ENCODE measurements at places on chromosomes 2 and 18.

DNA sequence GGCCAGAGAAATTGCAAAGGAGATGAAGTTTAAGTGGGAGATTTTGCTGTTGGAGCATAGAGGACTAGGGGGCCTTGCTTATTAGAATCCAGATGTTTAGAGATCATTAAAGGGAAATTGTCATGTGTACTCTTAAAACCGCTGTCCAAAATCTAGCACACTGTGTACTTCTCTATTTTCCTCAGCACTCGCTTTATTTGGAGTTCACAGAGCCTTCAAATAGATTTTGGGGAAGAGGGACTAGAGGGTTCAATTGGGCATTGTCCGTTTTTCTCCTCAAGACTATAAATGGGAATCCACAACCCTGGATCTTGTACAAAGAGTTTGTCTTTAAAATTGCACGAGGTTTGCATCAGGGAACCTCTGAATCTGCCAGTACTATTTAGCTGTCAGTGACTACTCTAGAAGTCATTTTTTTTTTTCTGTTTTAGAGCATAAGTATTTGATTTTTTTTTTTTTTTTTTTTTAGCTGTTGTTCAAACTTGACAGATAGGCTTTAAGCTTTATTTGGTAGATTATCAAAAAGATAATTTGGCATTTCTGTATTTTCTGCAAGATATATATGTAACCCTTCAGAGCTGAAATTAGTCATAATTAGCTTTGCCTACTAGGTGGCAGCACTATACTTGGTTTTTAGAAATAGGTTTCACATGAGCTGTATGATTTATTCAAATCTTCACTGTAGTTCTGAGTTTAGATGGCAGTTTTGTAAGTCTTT lies 14.2 kb downstream of the PMS1 start:
- DNase-seq: peak; percentile 7

- DNase-seq: no peak
Observed at GRCh38 chr2:191713837-191714236, 35.9 kb downstream of the NABP1 start.

DNA sequence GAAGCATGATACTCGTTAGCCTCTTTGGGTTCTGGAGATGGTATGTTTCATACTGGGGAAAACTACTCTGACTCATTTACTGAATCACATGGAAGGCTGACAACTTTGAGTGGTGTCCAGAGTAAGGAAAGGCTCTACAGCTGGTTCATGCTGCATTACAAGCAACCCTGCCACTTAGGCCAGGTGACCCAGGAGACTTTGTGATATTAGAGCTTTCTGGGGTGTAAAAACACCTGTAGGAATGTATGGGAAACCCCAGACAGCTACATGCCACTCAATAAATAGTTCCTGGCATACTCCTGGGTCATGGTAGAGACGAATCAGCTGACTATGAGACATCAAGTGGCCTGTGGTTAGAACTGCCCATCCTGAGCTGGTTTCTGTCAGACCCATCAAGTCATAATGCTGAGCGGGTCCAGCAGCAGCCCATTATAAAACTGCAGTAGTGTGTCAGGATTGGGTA lies 21.3 kb upstream of the TCF7L1 start:
- no peak for DNase-seq

DNA sequence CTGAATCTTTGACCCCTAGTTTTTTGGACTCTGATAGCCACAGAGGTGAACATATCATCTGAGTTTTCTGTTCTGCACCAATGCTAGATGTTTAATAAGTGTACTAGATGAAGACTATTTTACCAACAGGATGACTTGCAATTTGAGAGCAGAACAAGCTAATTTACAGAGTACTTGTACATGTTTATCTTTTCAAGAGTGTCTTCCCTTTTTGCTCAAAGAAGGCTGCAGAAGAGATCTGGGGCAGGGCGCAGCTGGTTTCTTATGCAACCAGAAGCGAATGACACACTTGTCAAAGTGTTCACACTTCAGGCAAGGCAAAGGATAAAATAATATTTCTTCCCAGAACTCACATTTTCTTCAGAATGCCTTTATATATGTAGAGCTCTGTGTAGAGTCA lies 86.0 kb downstream of the VWA3B start:
- no peak for DNase-seq

DNA sequence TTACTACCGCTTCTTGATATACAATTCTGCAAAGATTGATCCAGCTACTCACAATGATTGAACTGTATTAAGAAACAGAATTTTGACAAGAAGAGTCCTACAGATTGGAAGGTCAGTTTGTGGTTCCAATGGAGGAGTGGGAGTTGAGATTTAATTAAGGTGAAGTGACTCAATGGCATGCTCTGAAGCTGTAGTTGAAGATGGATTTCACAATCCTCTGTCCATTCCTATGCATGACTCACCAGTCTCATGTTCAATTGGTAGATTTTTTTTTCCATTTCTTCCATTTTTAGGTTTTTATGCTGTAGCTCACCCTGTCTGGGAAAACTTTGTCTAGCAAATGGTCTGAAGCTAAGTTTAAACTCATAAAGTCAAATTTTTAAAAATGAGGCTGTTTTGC lies 83.3 kb downstream of the DPP4 start:
- no peak for DNase-seq

DNA sequence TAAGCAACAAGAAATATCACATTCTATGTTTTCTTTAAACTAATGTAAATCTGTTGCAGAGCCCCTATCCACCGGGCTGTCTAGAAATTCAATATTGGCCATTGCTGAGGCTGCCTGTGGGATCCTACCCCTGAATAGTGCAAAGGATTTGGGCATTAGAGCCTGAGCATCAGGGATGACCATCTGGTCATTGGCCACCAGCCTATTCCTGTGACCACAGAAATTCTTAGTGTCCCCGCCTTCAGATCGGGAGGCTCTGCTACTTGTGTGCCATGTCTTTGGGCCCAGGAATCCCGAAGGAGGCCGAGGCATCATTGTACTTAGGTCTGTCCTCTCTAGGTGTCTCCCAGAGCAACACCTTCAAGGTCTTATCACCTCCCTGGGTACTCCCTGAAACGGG lies 73.8 kb downstream of the HRH4 start:
- no peak for DNase-seq

GRCh38 chr18:13797157-13797611 lies 26.8 kb upstream of the MC5R start:
- DNase-seq: no peak

Measured in iPS-NIHi11 (cell line).